ENCODE measurements at places on chromosomes 12 and 14.

DNA sequence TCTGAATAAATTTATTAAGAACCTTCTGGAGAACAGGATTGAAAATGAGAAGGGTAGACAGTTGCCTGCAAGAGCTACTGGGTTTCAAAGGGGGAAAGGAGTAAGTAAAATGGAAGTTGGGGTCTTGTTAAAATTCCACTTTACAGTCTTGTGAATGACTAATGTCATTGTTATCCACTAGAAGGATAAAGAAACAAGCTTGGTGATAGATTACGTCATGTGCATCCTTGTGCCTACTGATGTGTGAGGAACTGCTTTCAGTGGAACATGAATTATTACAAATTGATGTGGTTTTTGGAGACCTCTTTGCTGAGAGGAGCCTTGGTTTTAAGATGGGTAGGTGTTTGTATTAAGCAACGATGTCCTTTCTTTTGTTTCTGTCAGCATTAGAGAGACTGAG is 272.5 kb upstream of the PRICKLE1 start:
- DNase-seq: no peak

DNA sequence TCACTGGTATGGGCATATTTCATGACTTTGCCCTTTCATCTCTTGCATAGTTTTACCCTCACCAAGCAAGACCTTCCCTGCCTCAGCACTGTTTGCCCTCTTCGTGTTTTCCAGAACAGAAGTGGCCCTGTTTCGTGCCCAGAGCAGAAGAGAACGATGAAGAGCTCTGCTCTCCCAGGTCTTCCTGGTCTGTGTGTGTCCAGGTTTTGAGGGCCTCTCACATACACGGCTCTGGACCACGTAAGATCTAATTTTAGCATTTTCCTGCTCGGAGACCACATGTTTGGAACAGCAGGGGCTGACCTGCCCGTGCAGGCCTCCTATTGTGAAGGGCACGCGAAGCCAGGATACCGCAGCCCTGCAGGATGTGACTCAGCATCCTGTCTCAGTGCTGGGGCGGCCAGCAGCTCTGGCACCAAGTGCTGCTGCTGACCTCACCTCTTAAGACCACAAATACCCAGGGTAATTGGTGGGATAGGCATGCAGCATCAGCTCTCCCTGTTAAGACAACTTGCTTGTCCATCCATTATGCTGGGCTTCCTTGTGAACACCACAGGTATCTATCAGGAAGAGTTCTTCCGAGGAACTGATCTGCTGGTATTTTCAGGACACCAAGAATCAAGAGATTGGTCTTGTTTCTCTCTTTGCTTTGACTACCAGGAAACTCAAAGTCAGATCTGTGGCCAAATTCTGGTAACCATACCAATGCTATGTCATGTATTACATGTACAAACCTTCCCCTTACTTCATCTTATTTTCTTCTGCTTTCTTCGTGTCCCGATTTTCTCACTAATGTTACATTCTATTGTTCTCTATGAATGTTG is 19.0 kb downstream of the SSH1 start:
- DNase-seq: peak; percentile 46

DNA sequence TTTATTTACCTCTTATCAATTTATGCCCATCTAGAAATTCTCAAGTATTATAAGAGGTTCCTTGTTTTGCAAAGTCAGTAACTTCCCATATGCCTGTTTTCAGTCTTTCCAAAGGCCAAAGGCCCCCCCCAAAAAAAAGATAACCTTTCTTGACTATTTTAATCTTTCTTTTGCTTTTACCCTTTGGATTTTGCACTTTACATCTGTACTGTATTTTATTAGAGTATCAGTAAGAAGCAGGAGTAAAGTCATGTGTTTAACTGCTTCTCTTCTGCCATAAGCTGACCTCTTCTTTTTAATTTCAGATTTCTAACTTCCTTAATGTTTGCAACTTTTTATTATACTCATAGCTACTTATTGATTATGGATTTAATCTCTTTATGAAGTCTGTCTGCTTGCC is 716.4 kb upstream of the NOVA1 start:
- no peak for DNase-seq

DNA sequence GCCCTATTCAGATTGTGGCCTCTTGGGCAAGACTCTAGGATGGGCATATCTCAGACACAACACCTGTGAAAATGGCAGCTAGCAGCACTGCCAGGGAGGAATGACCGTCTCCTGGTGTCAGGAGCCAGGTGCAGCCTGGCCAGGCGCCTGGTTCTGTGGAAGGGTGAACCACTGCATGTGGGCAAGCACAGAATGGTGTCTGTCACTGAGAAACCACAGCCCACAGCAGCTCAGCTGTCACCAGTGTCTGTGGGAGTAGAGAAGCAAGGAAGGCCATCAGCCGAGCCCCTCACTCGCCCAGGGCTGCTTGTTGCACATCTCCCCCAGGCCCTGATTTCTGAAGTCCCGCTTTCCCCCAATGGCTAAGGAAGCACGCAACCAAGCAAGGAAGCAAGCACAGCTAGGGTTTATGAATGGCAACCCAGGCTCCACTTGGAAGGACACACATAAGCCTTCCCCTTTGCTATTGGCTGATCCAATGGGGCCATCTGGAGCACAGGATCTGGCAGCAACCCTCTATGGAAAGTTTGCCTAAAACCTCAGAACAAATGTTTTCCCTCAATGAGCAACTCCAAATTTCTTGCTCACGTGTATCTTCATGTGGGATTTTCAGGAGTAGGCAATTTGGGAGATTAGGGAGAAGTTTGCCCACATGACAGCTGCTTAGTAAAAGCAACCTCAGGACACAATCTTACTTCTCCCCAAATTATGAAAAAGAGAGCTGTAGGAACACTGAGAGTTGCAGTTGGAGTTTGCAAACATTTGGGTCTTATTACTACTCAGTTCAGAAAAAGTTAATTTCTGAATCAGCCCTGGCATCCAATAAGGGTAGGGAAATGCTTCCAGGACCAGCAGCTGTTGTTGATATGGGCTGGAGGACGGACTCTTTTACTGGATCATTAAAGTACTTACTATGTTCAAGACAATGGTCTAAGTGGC is 44.7 kb downstream of the GPHB5 start:
- DNase-seq: no peak

- no peak for DNase-seq
Measured at GRCh38 chr12:88202500-88202899, 60.4 kb downstream of the TMTC3 start.

DNA sequence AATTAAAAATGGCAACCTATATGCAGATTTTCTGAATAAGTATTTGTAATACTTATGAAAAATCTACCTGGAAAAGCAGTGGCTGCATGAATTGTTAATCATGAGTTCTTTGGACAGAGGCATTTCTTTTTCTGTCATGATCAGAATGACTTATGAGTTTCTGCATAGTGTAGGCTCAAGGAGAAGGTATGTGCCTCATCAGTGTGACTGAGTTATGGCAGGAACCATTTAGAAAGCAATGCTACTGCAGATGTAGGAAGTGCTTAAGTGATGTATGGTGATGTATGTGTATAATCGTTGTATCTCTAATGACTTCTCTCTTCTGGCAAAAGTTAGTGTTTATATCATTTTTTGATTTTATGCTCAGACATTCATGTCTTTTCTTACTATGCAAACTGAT is 816.4 kb upstream of the FBXO33 start:
- no peak for DNase-seq

GRCh38 chr14:70096866-70097265 is 91.9 kb downstream of the SLC8A3 start:
- no peak for DNase-seq

DNA sequence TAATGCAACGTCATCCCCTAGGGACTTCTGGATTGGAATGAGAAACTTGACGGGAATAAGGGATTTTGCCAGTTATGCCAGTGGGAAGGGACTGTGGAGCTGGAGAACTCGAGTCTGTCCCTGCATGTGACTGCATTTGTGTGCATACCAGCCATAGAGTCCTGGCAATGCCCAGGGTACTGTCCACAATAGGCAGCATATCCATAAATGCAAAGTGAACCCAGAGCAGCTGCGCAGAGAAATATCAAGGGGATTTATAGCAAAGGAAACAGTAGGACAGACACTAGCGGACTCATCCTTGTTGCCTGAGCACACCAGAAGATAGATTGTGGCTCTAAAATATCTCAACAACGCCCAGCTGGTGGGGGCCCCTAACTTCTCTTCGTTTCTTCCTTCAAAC is 247.1 kb upstream of the SRRM4 start:
- no peak for DNase-seq

DNA sequence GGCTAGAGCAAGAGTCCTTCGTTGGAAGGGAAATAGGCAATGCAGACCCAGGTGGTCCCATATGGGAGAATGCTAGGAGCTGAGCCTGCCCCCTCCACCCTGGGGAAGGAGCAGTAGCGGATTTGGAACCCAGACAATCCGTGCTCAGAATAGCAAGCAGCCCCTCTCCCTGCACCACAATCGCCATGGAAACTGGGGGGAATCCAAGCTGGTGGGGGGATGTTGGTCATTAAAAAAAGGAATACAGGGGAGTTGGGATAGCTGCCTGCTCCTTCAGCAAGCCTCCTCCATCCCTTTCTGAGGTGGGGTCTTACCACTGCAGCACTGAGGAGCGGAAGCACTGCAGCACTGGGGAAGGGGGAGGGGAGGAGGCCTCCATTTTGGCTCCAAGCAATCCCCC is 2.9 kb downstream of the RND1 start:
- DNase-seq: no peak

GRCh38 chr14:34460295-34460694 is 1.7 kb downstream of the SPTSSA start:
- DNase-seq: no peak

GRCh38 chr12:99153293-99153692 is 494.3 kb upstream of the GARIN6 start:
- no peak for DNase-seq

DNA sequence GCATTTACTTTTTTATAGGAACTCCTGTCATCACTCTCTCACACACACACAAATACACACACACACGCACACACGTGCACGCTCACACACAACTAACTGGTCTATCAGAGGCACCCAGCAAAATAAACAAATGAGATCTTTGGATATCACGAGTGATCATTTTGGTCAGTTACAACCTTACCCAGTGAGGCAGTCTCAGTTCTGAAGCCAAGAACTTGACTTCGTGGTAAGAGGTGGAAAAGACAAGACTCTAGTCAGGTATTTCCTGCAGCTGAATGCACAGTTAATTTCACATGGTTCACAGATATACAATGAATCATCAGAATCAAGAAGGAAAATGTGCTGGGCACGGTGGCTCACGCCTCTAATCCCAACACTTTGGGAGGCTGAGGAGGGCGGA is 39.4 kb downstream of the ATF7 start:
- DNase-seq: no peak

DNA sequence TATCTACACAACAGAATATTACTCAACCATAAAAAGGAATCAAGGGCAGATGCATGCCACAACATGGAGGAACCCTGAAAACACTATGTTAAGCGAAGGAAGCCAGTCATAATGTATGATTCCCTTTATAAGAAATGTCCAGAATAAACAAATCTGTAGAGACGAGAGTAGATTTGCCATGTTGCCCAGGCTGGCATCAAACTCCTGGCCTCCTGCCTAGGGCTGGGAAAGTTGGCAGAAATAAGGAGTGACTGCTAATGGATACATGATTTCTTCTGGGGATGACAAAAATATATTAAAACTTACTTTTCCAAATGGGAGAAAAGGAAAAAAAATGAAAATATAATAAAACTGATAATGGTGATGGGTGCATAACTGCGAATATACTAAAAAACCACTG is 10.9 kb downstream of the CLIP1 start:
- DNase-seq: no peak

DNA sequence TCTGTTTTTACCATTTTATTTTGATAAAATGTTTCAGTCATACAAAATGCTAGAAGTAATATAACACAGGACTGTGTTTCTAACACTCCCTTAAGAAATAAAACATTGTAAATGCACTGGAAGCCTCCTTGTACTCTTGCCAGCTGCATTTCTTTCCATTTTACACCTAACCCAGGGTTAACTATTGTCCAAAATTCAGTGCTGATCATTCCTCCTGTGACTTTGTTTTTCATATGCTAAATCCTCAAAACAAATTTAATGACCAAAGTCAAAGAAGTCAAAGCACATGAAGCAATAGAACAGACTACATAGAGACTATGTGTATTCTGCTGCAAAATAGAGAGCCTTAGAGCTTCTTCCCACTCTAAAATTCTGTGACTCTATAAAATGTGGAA is 420.3 kb upstream of the PRICKLE1 start:
- no peak for DNase-seq

GRCh38 chr12:126727218-126728075 is 1539.5 kb upstream of the TMEM132C start:
- no peak for DNase-seq

DNA sequence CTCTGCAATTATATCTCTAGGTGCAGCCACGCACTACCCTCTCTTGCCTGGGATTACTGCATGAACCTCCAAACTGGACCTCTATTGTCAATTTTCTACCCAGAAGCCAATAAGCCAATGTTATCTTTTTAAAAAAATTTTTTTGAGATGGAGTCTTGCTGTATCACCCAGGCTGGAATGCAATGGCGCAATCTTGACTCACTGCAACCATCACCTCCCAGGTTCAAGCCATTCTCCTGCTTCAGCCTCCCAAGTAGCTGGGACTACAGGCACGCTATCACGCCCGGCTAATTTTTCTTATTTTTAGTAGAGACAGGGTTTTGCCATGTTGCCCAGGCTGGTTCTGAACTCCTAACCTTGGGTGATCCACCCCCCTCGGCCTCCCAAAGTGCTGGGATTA is 11.2 kb upstream of the PXN start:
- no peak for DNase-seq

- DNase-seq: peak; percentile 72
Measured at GRCh38 chr14:21846227-21846885, 172.7 kb upstream of the OR4E1 start.

DNA sequence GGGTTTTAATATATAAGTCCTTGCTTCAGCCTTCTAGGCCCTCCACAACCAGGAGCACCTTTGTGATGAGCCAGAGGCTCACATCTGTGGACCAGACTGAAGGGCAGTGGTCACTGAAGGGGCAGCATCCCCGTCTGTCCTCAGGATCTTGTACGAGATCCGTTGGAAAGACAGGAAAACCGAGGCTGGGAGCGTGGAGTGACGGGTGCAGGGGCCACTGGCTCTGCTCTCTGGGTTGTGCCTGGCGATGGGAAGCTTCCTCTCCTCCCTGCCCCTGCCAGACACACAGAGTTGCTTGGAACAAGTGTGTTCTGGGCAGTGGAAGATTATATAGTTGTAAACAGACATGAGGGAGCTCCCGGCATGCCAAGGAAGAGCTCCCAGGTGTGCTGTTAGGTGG is 48.0 kb downstream of the AACS start:
- no peak for DNase-seq

- DNase-seq: no peak
Measured at GRCh38 chr14:89507521-89507920, 90.5 kb upstream of the FOXN3 start.
